ENCODE measurements at places on chromosomes 4 and X.

DNA sequence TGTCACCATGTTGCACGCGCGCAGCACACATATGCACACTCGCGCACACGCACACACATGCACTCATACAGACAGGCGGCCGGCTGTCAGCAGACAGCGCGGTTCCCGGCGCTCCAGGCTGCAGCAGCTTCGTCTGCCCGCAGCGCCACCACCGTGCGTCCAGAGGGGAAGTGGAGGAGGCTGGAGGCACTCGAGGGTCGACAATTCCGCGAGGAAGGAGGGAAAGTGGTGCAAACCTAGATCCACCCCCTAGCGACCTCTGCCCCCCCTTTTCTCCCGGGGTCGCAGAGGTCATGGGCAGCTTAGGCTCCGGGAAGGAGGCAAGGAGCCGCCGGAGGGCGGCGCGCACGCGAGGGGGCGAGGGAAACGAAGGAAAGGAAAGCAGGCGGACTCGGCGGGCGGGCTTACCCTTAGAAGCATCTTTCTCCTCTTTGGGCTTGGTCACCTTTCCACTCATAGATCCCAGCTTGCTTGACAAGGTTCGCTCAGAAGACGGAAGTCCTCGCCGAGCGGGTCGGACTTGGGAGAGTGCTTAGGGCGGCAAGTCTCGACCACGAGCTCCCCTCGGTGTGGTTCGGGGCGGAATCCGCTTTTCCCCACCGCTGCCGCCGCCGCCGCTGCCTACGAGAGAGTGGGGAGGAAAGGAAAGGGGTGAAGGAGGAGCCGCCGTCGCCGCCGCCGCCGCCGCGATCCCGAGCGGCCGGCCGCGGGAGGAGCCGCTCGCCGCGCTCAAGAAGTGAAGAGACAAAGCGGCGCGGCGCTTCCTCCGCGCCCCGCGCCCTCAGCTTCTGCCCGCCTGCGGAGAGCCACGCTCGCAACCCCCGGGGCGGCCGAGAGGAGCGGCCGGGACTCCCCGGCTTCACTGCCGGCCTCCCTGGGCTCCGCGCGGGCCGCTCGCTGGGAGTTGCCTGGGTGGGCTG, 326.6 kb upstream of the F9 start:
- DNase-seq = no peak

GRCh38 chrX:41559235-41560052, 112.3 kb downstream of the NYX start:
- DNase-seq = no peak

DNA sequence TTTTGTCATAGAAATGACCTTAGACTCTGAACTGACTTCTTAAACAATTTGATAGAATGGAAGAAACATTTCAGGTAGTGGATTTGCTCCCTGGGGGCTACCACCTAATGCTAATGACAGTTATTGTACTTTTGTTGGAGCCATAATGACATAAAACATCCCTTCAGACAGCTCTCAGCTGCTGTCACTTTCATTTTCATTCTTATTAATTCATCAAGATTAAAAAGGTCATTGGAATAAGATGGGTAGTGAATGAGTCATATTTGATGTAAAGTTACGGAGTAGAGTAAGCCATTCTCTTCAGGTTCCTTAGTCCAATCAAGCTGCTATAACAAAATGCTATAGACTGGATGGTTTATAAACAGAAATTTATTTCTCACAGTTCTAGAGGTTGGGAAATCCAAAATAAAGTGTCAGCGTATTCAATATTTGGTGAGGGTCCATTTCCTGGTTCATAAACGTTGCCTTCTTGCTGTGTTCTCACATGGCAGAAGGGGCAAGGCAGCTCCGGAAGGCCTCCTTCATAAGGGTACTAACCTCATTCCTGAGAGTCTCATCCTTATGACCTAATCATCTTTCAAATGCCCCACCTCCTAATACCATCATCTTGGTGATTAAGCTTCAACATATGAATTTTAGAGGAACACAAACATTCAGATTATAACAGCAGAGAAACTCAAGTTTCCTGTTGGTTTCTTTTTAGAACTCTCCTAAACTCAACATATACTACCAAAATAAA, 268.5 kb downstream of the ARAP2 start:
- no peak for DNase-seq

DNA sequence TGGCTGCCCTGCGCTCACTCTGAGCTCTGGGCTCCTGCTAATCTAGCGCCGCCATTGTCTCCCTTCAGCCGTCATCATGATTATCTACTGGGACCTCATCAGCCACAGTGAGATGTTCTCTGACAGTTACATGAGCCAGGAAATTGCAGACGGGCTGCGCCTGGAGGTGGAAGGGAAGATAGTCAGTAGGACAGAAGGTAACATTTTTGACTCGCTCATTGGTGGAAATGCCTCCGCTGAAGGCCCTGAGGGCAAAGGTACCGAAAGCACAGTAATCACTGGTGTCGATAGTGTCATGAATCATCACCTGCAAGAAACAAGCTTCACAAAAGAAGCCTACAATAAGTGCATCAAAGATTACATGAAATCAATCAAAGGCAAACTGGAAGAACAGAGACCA, 21.8 kb upstream of the PIN4 start:
- no peak for DNase-seq

- DNase-seq = no peak
Observed at GRCh38 chr4:77745792-77746191, 73.4 kb downstream of the CNOT6L start.

GRCh38 chrX:101676571-101676970, 16.9 kb upstream of the ARMCX2 start:
- no peak for DNase-seq

GRCh38 chrX:26219351-26219750, 3.4 kb downstream of the MAGEB5 start:
- no peak for DNase-seq

DNA sequence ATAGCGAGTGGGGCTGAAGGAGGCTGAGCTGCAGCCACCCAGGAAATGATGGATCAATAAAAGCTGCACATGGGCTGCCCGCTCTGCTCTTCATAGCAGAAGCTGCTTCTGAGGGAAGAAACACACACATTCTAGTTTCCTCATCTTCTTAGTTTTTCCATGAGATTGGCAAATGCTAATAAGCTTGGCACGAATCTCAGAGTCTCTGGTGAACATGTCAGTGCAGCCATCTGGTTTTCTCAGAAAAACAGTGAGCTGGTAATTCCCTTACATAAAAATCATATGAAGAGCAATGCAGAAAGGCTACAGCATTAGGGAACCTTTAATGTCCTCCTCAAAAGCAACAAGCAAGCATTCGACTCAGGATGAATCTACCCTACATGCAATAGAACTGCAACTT, 69.9 kb downstream of the GATB start:
- no peak for DNase-seq

- DNase-seq = no peak
Observed at GRCh38 chr4:124265701-124266100, 446.8 kb downstream of the ANKRD50 start.

All from NCI-H345 (cell line).